ENCODE measurements at places on chromosomes 7 and 10.

GRCh38 chr7:142496545-142496991 lies 238.7 kb upstream of the PRSS58 start:
- no peak for DNase-seq

- DNase-seq = no peak
Measured at GRCh38 chr10:115056186-115056585, 37.0 kb upstream of the ATRNL1 start.

DNA sequence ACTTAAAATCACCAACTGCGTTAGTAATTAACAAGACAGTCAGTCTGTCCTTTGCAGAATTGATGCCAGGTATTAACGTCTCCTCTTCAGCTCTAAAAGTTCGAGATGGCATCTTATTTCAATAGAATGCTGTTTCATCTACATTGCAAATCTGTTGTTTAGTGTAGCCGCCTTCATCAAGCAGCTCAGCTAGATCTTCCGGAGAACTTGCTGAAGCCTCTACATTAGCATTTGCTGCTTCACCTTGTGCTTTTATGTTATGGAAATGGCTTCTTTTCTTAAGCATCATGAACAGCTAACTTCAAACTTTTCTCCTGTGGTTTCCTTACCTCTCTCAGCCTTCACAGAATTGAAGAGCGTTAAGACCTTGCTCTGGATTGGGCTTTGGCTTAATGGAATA lies 95.5 kb upstream of the FAM20C start:
- no peak for DNase-seq

DNA sequence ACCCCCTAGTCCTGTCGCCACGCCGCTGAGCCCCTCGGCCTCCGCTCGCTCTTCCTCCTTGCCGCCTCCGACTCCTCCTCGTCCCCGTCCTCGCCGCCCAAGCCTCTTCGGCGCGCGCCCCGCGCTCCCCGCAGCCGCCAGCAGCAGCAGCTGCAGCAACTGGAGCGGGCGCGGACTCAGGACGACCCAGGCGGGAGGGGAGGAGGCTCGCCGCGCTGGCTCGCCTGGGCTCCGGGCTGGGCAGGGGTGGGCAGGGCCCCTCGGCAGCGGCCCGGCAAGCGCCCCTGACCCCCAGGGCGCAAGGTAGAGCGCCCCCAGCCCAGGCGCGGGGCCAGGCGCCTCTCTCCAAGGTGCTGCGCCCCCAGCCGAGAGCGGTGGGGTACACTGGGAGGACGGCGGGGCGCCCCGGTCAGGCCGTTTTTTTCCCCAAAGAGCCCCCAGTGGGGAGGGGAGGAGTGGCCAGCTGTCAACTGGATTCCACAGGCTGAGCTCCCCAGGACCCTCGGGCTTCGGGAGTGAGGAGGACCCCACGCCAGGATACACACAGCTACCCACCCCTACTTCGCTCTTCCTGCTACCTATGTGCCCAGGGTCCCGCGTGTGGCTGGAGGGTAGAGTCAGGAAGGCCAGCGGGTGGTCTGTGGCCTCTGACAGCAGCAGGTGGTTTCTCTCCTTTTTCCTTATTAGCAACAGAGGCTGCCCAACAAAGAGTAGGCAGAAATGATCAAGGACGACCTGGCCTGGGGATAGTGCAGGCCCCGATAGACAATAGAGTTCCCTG lies 903 bp upstream of the KCNMA1 start:
- peak; percentile 27 for DNase-seq

GRCh38 chr7:150384406-150385301 lies 5.5 kb downstream of the ZNF775 start:
- no peak for DNase-seq

DNA sequence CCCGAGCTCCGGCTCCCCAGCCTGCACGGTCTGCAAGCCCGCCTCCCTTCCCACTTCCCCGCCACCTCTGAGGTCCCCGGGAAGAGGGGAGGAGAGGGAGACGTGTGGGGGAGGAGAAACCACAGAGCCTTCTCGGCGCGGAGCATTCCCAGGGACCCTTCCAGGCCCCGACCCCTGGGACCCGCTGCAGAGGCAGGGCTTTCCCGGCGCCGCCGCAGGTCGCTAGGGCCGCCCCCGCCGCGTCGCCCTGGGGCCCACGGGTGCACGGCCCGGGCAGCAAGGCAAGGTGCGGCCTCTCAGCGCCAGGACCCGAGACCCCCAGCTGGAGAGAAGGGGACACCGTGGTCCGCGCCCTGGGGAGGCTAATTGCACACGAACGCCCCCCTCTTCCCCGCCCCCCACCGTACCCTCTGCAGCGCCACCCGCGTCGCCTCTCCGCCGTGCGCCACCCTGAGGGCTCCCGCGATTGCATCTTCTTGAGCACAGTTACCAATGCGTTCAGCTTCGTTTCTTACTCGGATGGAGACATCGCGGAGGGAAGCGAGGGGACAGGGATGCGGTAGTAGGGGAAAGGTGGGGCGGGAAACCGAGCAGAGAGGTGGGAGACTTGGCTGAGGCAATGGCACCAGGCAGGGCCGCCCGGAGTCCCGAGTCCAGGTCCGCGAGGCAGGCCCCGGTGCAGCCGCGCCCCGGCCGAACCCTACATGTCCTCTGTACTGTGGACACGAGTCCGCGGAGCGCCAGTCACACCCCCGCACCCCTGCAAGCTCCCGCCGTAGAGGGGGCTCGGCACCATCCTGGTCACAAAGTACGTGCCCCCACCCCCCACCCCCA lies 28.9 kb downstream of the SKIDA1 start:
- DNase-seq = peak; percentile 40

GRCh38 chr10:121800146-121800545 lies 127.7 kb downstream of the ATE1 start:
- no peak for DNase-seq

GRCh38 chr10:102150970-102151773 lies 1.0 kb upstream of the NOLC1 start:
- DNase-seq = no peak

DNA sequence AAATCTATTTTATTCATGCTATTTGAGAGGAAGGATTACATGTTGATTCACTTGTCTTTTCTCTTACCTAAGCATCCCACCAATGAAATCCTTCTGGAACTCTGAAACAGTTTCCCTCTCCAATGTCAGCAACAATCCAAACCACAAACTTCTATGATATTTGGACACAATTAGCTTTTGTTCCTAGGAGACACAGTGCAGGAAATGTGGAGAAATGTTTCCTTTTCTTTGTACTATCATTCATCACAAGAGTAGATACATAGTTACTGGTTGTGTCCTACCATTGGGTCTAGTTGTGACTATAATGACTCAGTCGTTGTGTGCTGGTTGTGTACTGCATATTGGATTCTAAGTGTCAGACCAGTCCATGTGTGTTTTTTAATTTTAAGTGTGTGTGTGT lies 156.8 kb upstream of the MAGI2 start:
- no peak for DNase-seq

DNA sequence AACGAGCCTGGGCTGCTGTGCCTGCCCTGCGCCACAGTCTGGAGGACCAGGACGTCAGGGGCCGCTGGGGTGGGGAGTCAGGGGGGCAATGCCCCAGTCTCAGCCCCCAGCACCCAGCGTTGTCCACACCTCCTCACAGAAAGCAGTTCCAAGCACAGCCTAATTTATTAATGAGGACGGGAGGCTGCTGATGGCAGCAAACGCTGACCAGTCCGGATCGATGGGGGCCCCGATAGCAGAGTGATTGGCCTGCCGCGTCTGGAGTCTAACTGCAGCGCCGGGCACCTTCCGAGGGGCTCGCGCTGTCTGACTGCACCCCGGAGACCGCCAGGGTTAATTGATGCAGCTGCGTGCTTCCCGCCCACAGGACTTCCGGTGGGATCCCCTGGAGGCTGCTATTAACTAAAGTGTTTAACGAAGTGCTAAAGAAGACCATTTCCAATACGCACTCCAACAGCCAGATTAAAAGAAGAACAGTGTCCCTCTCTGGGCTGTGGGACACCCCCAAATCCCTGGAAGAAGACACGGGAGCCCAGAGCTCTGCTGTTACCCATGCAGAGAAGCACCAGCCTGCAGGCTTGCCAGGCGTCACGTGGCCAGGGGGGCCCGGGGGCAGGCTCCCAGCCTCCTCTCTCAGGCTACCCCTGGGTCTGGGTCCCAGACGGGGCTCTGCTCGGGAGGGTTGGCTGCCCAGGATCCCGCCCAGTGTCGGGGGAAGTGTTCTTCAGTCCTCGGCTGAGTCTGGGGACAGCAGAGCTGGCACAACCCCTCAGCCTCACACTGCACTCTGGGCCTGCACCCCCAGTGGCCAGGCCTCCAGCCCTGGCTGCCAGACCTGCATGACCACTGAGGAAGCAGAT lies 63.8 kb downstream of the MICALL2 start:
- DNase-seq = no peak

DNA sequence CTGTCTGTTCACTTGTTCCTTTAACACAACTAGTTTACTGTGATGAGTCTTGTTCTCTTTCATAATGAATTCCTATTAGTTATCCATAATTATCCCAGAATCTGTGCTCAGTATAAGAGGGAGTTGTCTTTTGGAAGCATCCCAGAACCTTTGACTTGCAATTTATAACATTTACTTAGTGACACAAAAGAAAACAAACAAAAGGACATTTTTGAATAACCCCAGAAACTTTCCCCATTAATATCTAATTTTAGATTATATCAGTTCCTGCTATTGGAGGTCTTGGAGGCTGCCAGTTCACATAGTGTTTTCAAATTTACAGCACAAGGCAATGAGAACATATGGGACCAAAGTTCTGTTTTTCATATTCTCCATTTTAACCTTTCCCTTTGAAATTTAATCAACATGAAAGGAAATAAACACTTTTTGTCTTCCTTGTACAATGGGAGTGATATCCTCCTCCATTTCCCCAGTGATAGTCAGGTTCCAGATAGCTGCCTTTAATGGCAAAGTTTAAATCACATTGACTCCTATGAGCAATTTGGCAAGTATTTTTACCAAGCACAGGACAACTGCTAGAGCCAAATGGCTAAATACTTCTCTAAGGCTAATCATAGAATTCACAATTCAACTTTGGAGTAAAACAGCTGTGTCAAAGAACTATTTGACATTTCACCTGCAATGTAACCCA lies 37.1 kb upstream of the GNAT3 start:
- no peak for DNase-seq

DNA sequence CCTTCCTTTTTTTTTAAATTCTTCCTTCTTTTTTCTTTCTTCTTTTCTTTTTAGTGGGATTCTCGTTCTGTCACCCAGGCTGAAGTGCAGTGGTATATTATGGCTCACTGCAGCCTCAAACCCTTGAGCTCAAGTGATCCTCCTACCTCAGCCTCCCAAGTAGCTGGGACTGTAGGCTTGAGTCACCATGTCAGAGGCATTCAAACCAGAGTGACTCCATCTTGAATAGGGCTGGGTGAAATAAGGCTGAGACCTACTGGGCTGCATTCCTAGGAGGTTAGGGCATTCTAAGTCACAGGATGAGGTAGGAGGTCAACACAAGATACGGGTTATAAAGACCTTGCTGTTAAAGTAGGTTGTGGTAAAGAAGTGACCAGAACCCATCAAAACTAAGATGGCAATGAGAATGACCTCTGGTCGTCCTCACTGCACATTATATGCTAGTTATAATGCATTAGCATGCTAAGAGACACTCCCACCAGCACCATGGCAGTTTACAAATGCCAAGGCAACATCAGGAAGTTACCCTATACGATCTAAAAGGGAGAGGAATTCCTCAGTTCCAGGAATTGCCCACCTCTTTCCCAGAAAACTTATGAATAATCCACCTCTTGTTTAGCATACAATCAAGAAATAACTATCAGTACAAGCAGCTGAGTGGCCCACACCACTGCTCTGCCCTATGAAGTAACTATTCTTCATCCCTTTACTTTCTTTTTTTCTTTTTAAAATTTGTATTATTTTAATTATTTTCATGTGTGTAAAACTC lies 99.0 kb upstream of the ITGB1 start:
- no peak for DNase-seq

GRCh38 chr7:129437190-129437589 lies 3.0 kb downstream of the STRIP2 start:
- DNase-seq = no peak

GRCh38 chr10:83995738-83996331 lies 143.5 kb upstream of the GHITM start:
- DNase-seq = no peak

- DNase-seq = peak; percentile 73
Measured at GRCh38 chr7:100694098-100694745, at the start of gene GIGYF1. TSS of gene GIGYF1 (minus strand) at chr7:100694250. CDS start at chr7:100688238, 6,012 bp downstream.

DNA sequence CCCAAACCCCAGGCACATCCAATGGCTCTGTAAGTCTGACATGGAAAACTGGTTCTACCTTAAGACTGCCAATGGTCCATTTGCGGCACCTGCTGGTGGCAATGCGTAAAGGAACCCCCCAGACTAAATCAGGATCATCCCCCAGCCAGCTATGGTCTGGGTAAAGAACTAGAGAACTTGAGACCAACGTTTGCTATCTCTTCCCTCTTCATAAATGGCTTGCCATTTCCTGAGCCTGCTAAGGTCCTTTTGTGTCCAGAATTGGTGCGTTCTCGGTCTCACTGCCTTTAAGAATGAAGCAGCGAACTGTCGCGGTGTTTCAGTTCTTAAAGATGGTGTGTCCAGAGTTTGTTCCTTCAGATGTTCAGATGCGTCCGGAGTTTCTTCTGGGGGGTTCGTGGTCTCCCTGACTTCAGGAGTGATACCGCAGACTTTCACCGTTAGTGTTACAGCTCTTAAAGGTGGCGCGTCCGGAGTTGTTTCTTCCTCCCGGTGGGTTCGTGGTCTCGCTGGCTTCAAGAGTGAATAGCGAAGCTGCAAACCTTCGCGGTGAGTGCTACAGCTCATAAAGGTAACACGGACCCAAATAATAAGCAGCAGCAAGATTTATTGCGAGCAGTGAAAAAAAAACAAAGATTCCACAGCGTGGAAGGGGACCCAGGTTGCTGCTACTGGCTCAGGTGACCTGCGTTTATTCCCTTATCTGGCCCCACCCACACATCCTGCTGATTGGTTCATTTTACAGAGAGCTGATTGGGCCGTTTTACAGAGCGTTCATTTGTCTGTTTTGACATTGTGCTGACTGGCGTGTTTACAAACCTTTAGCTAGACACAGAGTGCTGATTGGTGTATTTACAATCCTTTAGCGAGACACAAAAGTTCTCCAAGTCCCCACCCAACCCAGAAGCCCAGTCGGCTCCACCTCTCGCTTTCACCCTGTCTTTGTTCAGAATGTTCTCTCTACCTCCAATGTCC lies 95.4 kb downstream of the ELMO1 start:
- DNase-seq = no peak

DNA sequence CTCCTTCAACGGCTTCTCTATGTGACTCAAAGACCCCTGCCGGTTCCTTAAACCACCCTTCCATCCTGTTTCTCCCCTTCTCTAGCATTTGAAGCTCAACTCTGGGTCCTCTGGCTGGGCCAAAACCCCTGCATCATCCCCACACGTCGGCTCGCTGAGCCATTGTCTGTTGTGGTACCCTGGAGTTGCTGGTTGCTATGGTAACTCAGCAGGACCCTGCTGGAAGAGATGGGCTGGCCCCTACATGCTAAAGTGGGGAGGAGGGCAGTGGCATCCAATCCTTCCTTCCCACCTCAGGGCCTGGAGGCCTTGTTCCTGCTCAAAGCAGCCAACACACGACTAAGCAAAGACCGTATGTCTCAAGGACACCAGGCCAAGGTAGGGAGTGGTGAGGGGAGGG lies 452.5 kb downstream of the PLXNA4 start:
- DNase-seq = no peak

- DNase-seq = no peak
Measured at GRCh38 chr10:81027706-81028105, 490.0 kb downstream of the SH2D4B start.
